ENCODE measurements at places on chromosomes 16 and 17. TPM values are rescaled to one million over a fixed set of nuclear protein-coding genes. Genes with fewer than 3 reads are reported as not detected.
A peak's percentile ranks its signal among the peaks of the same experiment; 100 is the strongest.

DNA sequence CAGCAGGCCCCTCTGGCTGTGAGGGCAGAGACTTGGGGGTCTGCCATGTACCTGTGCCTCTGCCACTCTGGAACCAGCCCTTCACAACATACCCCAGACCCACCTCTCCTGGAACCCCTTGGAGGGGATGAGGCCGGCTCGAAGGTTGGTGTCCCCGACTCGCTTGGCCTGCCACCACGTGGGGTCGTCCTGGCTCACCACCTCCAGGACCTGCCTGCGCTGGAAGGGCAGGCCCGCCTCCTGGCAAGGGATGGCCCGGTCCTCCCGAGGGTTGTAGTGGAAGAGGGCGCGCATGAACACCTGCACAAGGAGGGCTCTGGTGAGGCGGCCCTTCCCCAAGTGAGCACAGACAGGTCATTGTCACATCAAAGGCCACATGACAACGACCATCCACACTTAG lies 12.2 kb downstream of the MPP3 start:
- no peak for DNase-seq

Gene KRTAP4-4
- not detected for total RNA-seq

- no peak for DNase-seq
Observed at GRCh38 chr17:31089471-31089870, 5.3 kb upstream of the NF1 start.

DNA sequence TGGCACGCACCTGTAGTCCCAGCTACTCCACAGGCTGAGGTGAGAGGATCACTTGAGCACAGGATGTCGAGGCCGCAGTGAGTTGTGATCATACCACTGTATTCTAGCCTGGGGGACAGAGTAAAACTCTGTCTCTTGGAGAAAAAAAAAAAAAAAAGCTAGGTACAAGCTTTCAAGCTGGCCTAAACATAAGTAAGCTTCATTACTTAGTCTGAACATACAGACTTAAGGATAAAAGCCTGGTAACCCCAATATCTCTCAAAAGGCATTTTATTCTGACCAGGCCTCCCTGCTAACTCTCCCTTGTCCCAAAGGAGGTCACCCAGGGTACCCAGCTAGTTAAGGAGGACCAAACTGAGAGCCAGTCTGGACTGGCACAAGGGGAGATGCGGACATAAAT lies 46.2 kb downstream of the TOM1L2 start:
- DNase-seq: no peak

DNA sequence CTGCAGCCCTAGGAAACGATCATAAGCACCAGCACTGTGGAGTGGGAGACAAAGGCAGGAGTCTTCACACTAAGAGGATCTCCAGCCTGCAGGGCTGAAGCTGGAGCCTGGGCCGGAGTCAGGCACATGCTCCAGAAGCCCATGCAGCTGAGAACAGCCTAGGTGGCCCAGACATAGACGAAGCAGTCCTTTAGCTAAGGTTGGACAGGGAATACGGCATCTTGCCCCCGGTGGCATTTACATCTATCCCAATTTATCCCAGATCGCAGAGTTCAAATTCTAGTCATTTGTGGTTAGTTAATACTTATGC lies 13.9 kb downstream of the TSPOAP1 start:
- DNase-seq: no peak

DNA sequence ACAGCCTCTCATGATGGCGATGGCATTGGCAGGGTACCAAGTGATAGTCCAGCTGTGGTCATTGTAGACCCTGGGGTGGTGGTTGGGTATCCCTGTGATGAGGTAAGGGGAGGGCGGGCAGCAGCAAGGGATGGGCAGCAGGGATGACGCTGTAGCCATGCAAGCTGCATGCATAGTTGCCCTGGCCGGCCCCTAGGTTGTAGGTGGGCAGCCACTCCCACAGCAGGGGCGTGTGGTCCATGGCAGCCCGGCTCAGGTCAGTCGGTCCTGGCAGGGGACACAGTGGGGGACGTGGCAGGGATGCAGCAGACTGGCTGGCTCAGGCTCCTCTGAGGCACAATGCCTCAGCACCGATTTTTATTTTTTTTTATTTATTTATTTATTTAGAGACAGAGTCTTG lies 8.7 kb downstream of the DRC3 start:
- no peak for DNase-seq

GRCh38 chr17:81390873-81391255 lies 4.4 kb upstream of the BAHCC1 start:
- no peak for DNase-seq

DNA sequence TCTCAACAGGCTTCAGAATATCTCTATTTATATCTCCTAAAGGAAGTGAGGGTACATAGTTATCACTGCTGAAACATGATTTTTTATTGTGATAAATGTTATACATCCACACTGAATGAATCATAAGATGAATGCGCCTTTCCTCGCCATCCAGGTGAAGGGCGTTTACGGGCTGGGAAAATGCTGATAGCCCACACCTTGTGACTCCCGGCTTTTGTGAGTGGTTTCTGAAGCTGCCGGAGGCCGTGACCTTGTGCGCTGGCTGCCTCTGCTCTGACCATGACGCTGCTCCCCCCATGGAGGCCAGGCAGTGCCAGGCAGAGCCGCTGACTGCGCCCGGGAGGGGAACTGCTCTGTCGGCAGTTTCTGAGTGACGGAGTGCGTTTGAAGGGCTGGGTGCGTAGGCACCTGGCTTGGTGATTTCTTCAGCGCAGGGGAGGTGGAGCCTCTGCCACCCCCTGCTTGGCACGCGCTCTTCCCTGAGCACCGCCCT lies 97.2 kb downstream of the RAP1GAP2 start:
- no peak for DNase-seq

Gene FOXN1
- total RNA-seq: 0.18 TPM

Gene KCNG4
- total RNA-seq: not detected

- no peak for DNase-seq
Observed at GRCh38 chr17:49703557-49704277, 4.0 kb downstream of the SLC35B1 start.

GRCh38 chr16:79970551-79971236 lies 370.2 kb upstream of the MAF start:
- peak; percentile 77 for DNase-seq

Gene ODAD4
- total RNA-seq: 0.73 TPM

Gene DPEP3
- 0.60 TPM for total RNA-seq

Gene RTN4RL1
- 5.1 TPM for total RNA-seq

GRCh38 chr17:42797067-42798007 lies 1.2 kb downstream of the COA3 start:
- no peak for DNase-seq

Gene HS3ST3A1
- total RNA-seq: 4.7 TPM

Gene PIMREG
- 4.6 TPM for total RNA-seq

GRCh38 chr16:1485847-1486496 lies 2.8 kb downstream of the PTX4 start:
- no peak for DNase-seq

Gene DYNLRB2
- total RNA-seq: 5.3 TPM

GRCh38 chr17:32104158-32104557 lies 38.1 kb upstream of the RHOT1 start:
- no peak for DNase-seq

Gene ITGAD
- total RNA-seq: 0.35 TPM

Gene CNGB1
- not detected for total RNA-seq

DNA sequence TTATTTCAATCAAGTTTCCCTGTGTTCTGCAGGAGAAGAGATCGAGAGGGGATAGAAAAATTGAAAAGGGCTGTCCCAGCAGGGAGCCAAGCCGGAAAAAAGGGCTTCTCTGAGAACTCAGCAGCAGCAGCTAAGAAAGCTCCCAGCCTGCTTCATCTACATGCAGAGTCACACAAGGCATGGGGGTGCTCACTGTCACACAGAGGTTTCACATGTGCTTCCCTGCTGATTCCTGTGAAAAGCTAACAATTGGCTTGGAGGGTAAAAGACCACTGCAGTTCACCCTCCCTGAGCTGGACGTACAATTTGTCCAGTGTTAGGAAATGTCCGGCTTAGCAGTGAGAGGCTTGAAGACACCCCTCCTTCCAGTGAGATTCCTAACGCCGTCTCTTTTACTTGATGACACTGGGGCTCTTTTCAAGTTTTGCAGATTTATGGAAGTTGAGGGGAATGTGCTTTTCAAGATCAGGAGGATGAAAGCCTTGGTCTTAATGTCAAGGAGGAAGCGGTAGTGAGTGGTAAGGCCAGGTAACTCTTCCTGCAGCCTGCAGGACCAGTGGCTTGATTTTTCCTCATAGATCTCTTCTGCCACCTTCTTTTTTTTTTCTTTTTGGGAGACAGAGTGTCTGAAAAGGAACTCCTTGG lies 85.6 kb downstream of the WNT3 start:
- no peak for DNase-seq

DNA sequence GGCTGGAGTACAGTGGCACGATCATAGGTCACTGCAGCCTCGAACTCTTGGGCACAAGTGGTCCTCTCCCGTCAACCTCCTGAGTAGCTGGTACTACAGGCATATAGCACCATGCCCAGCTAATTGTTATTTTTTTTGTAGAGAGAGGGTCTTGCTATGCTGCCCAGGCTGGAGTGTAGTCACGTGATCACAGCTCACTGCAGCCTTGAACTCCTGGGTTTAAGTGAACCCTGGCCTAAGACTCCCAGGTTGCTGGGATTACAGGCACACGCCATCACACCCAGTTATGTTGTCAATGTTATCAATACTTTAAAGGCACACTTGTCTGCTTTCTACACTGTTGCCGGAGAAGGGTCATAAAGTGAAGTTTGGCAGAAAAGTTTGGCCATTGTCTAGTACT lies 22.0 kb upstream of the LASP1NB start:
- DNase-seq: no peak

Gene LAT
- total RNA-seq: 5.8 TPM

DNA sequence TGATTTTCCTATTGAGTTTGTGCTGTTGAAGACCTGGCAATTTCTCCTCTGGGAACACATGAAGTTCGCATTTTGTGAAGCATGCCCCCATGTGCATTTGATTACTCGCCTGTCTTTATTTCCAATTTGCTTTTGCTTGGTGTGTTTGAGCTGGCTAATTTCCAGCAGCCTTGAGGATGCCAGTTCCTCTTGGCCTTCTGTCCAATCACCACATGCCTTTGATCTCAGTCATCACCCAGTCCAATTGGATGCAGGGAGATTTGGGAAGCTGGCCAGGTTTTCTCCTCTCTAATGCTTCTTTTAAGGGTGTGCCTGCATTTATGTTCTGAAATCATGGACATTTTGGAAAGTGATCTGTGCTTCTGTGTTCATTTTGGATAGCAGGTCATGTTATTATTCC lies 3.8 kb upstream of the TMEM100 start:
- no peak for DNase-seq

- peak; percentile 42 for DNase-seq
Observed at GRCh38 chr16:55370762-55371482, 46.9 kb downstream of the IRX6 start.

DNA sequence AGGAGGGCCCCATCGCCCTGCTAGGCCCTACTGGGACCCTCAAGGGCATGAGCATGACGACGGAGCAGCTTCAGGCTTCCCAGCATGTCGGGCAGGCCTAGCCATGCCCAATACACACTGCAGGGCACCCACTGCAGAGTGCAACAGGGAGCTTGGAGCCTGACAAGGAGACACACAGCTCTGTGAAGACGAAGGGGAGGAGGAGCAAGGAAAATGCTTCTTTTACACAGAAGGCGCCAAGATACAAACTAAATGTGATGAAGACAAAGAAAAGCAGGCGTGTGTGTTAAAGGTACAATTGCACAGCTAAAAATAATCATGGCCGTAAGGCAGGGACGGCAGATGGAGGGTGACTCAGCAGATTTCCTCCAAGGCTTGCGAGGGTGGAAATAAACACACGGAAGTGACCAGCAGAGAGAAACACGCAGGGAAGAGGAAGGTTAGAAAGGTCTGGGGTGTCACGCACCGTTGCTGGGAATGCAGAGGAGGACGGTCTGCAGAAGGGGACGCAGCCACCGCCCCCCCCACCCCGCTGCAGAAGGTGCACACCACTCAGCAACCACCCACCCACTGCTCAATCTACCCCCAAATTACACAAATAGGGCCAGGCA lies 108.5 kb downstream of the ZNF778 start:
- peak; percentile 71 for DNase-seq

Gene MYO15B
- total RNA-seq: 127 TPM

- DNase-seq: no peak
Observed at GRCh38 chr16:48347191-48347865, 37.9 kb downstream of the SIAH1 start.

Gene STX8
- total RNA-seq: 51.9 TPM

DNA sequence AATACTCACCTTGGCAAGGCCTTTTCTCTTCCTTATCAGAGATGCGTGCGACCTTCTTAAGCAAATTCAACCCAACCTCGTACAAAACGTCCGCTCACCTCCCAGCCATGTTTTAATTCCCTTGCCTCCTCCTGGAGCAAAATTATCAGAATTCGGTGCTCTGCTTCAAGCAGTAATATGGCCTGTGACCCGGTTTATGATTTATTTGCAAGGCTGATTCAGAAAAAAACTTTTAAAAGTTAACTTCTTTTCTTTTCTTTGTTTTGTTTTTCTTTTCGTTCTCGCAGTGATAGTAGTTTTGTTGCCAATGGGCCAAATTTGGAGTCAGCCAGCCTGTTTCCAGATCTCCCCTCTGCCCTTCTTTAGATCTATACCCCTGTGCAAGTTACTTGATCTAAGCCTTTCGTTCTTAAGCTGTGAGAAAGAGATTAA lies at the start of gene PHLPP2:
Gene PHLPP2 (minus strand): TSS at position 382 of the 432 bp plus-strand sequence. CDS start 9,906 bp downstream, outside the sequence.
- no peak for DNase-seq

DNA sequence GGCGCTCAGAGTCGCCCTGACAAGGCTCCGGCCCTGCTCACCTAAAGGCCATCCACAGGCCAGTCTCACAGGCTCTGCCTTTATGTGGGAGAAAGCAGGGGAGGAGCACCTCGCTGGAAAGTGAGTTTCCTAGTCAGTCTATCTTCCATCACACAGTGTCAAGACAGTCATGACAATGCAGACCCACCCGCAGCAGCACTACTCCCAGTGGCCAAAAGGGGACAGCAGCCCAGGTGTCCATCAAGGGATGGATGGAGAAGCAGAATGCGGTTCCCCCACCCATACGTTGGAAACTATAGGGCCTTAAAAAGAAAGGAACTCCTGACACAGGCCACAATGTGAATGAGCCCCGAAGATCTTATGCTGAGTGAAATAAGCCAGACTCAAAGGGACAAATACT lies 226.8 kb downstream of the ENGASE start:
- no peak for DNase-seq

Gene RUNDC3A
- 0.38 TPM for total RNA-seq

DNA sequence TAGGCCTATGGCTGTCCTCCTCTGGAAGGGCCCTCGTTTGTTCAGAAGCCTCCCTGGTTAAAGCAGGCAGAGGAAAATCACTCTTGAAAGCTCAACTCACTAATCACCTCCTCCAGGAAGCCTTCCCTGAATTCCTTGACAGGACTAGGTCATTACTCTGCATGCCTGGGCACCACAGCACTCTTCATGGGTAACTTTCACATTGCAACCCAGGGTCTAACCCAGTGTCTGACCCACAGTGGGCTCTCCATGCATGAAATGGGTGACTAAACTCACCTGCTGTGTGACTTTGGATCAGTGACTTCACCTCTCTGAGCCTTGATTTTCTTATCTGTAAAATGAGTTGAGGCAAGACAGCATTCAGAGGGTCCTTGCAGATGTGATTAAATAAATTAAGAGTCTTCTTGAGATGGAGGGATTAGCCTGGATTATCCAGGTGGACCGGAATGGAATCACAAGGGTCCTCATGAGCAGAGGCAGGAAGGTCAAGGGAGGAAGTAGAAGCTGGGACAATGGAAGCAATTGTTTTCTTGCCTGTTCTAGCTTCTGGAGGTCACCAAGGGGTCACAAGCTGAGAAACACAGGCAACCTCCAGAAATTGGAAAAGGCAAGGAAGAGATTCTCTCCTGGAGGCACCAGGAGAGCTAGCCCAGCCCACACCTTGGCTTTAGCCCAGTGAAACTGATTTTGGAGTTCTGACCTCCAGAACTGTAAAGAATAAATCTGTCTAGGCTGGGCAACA lies 3.8 kb upstream of the RAI1 start:
- DNase-seq: no peak

Gene LPO
- total RNA-seq: not detected
